Stimulated activated naive CD8-positive, alpha-beta T cell treated with anti-CD3 and anti-CD28 coated beads, Interleukin-15, Interleukin-2, amounts not matched to agents 100 U/mL and 50 U/mL, for 24 hours (primary cell): ENCODE measurements at places on chromosomes 13 and 19.
A peak's percentile ranks its signal among the peaks of the same experiment; 100 is the strongest.

DNA sequence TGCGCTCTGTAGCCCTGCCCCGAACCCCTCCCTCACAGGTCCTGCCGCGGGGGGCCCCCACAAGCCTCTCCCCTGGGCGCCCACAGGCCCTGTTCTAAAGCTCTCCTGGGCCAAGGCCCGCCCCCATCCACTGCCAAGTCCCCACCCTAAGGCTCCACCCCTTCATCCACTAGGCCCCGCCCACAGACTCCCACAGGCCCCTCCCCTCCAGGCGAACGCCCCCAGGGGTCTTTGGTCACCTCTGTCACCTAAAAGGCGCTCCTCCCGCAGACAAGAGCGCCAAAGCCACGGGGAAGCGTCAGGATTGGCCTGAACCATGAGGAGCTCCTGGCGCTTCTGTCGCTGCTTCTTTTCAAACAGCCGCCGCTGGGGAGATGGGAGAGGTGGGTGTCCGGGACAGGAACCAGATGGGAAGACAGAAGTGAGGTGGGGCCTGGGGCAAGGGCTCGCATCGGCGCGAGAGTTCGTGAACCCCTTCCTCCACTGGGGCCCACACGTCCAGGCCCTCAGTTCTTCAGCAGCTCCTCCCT lies 2.3 kb downstream of the TULP2 start:
- DNase-seq = peak; percentile 71

- peak; percentile 39 for DNase-seq
Observed at GRCh38 chr19:5693195-5694166, 3.4 kb downstream of the RPL36 start.

DNA sequence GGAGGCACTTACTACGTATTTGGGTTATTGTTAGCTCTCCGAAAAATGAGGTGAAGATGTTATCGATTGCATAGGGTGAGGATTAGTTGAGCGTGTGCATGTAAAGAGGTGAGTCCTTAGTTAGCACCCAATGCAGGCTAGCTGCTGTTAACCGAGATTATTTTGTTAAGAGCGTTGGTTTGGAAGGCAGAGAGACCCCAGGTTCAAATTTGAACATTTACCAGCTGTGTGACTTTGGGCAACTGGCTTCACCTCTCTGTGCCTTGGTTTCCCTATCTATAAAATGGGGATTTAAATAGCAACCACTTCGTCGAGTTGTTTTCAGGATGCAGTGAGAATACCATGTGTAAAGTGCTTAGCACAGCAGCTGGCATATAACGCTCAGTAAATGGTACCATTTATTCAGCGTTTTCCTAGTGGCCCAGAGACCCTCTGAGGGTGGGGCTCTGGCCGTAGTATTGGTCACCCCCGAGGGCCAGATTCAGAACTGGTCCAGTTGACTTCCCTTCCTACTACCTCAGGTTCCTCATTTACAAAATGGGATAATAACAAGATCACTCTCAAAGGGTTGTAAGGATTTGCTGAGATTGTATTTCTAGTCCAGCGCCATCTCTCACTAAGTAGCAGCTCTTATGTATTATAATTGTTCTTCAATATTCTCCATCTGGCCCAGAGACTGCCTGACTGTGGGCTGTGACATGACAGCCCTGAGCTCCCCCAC lies 887 bp downstream of the SIPA1L3 start:
- no peak for DNase-seq

GRCh38 chr19:34642241-34642640 lies 34.7 kb downstream of the SCGB2B2 start:
- no peak for DNase-seq

DNA sequence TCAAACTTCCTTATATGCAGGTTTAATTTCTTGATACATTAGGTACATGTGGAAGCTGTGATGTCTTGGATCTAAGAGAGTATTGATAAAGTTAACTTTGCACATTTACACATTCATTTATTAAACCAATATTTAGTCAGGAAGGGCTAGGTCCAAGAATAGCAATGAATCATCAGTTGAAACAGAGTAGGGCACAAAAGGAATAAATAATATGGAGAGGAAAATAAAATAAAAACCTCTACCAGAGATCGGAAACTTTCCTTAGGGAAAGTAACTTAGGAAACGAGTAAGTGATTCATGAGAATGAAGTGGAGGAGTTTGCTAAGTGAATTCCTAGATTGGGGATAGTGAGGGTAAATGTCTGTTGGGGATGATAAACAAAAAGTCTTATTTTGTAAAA lies 259.4 kb upstream of the DACH1 start:
- DNase-seq = no peak

- peak; percentile 97 for DNase-seq
Observed at GRCh38 chr19:18919086-18919899, at the start of the genes COPE and DDX49. Gene COPE (minus strand): TSS chr19:18919387. CDS start chr19:18919348, 39 bp downstream. Gene DDX49 (plus strand): TSS chr19:18919715. CDS start chr19:18919742, 27 bp downstream.

- DNase-seq = no peak
Observed at GRCh38 chr13:102608974-102609373, 12.2 kb downstream of the TPP2 start.

DNA sequence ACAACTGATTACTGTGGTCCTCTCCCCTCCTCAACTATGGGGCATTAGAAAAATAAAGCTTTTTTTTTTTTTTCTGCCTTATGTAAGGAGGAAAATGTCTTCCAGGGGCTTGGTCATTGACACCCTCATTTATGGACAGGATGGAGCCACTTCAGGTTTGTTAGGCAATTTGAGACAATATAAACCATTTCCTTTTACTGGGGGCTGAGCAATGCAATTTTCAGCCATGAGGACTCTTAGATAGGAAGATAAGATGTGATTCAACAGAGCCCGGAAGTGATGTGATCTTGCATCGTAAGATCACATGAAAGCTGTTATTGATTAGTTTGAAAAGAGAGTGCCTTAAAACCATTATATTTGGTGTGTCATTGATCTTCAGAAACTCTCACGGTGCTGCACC lies 210.8 kb downstream of the OXGR1 start:
- no peak for DNase-seq

DNA sequence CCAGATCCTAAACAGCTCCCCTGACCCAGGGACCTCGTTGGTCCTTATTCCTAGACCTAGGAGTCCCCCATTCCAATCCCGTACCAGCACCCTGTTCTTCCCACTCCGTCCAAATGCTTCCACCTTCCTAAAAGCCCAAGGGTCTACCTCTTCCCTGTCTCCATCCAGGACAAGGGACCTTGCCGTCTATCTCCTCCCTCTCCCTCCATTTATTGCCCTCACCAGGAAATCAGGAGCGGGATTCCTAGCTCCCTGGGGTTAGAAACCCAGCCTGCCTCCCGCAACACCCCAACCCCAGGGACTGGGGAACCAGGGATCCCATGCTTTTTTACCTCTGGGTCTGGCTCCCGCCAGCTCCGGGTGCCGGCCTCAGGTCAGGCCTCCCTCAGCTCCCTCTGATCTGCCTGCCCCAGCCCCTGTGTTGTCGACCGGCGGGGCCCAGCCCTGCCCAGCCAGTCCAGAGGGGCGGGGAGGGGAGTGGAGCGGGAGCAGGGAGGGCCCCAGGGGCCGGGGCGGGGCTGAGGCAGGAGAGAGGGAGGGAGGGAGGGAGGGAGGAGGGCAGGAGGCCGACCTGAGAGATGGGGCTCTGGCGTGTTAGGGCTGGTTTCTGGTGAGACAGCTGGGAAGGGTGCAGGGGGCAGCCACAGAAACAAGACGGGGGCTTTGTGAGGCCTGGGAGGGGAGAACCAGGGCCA lies at the start of gene B3GNT8:
B3GNT8 (minus strand) TSS at position 423 of the 695 bp plus-strand sequence. CDS start 596 bp downstream, outside the sequence.
- peak; percentile 70 for DNase-seq

- no peak for DNase-seq
Observed at GRCh38 chr13:28636069-28636468, 22.9 kb upstream of the POMP start.

DNA sequence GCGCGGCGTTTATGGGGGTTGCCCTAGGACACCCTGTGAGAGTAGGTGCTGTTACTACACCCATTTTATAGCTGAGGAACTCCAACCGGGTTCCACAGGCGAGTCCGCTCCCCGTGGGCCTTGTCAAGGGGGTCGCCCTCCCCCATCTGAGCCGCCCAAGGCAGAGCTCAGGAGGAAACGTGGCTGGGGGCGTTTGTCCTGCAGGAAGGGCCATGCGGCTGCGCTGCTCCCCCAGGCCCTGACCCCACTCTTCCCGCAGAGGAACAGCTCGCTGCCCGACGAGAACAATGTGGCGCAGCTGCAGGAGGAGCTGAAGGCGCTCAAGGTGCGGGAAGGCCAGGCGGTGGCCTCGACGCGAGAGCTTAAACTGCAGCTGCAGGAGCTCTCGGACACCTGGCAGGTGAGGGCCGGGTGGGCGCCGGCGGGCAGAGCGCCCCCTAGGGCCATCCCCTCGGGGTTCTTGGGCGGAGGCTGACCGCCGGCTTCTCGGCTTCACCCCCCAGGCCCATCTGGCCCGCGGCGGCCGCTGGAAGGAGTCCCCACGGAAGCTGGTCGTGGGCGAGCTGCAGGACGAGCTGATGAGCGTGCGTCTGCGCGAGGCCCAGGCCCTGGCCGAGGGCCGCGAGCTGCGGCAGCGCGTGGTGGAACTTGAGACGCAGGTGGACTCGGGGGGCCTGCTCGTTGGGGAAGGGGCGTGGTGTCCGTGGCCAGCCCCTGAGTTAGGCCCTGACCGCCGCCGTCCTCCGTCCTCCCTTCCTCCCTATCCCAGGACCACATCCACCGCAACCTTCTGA lies 12.4 kb downstream of the PRR36 start:
- no peak for DNase-seq

- no peak for DNase-seq
Observed at GRCh38 chr13:98468929-98469328, 108.0 kb downstream of the STK24 start.

DNA sequence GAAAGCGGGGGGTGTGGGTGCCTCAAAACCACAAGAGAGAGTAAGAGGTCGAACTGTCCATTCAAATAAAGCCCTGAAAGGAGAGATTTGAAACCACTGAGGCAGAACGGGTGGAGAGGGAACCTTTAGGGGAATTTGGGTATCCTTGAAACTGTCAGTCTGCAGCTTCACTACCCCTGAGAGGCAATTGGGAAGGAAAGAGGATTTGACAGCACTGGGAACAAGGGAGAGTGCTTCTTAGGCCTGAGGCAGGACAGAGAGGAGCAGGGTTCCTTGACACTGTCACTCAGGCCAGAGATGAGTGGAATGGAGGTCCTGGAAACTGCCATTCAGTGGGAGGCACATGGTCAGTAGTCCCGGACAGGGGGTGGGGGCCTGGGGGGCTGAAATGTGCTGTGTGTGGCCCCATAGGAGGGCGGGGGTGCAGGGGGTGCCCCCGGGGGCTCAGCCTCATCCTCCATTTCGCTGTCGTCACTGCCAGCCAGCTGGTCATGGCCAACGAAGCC lies 5.0 kb downstream of the GFY start:
- DNase-seq = no peak

GRCh38 chr19:48480183-48480557 lies 11.0 kb downstream of the CYTH2 start:
- DNase-seq = peak; percentile 38
